ENCODE measurements at places on chromosomes 6 and 20.

- peak; percentile 52 for DNase-seq
Observed at GRCh38 chr6:13710552-13711323, 897 bp downstream of the RANBP9 start.

DNA sequence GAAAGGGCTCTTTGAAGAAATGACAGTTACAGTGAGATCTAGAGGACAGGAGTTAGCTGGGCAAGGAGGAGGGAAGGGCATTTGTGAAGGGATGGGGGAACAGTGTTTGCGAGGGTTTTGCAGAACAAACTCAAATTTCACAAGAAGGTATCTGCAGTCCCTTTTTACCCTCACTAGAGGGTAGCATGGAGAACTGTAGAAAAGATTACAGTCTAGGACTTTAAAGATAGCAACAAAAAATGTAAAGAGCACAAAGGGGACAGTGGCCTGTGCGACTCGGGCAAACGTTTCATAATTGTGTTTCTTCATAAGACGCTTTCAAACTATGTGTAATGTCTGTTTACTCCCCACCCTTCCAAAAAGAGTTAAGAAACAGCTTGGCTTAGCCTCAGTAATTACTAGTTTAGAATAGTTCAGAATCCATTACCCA, 21.2 kb upstream of the ASXL1 start:
- peak; percentile 70 for DNase-seq

DNA sequence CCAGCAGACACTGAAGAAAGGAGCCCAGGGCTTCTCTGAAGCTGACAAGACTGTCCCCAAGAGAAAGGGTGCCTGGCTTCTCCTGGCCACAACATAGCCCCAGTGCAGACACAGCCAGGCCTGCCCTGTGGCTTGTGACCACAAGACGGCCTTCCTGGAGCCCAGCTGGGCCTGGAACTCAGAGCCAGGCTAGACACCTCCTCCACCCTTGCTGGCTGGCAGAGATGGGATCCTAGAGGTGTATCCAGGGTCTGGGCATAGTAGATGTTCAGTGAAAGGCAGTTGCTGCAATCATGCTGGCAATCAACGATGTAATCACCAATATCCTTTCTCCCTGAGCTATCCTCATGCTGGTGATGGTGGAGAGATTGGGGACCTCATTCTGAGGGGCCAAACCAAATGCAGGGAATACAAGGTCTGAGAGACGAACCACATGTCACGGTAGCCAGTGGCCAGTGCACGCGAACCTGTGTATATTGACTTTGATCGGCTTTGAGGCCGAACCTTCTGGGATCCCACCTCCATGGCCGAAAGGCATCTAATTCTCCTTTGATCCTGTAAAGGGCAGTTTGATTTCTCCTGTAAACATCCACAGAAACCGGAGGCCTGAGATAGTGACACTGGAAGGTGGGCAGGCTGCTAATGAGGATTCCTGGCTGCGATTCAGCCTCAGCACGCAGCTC, 115.2 kb downstream of the PSMB1 start:
- DNase-seq: no peak

DNA sequence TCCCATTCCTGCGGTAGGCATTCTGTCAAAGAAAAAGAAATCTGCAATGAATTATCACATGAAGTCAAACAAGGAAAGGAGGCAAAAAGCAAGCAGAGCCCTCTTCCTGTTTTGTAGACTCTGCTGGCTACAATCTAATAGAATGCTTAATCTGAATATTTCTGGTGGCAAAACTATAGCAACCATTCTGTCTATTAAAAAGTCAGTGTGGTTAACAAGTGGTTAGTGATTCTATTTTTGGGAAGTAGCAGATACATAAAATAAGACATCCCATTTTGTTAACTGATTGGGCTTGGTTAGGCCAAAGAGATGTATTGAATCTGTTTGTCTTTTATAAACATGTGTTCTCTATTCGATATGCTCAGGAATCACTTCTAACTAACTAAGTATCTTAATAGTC, 442.3 kb downstream of the CDC5L start:
- no peak for DNase-seq

DNA sequence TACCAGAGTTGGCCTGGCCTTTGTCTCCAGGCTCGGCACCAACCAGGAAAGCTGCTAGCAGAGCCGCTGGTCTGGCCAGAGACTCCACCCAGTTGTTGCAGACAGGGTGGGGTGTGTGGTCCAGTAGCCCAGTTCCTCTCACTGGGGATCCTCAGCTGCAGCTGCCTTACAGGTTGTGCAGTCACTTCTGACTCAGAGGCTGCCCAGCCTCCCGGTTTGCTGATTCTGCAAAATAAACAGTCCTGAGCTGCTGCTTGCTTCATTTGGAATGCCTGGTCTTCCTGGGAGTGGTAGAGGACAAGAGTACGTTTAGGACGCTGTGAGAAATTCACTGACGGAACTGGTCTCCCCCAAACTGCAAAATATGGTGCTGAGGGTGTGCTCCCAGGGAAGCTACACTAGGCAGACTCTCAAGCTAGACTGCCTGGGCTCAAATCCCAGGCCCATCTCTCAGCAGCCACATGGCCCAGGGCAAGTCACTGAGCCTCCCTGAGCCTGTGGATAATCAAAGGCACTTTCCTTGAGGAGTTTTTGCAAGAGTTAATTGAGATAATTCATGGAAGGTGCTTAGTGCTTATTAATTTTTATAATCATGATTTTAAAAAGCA, 246.1 kb downstream of the TFAP2C start:
- DNase-seq: no peak

GRCh38 chr6:139784222-139784769, 409.8 kb upstream of the CITED2 start:
- peak; percentile 10 for DNase-seq

DNA sequence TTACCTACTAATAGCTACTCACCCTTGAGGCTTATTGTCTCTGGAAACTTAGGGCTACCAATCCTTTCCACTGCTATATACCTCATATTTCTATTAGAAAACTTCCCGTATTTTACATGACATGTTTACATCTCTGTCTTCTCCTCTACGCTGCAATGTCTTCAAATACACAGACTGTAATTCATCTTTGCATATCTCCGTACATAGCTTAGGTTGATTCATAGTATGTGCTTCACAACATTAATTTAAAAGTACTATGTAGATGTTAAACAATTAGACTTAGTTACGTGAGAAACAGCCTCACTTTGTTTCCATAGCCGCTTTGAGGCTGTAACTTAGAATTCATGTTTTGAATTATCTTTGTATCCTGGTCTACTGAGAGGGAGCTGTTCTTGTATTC, 35.1 kb upstream of the FKBP1C start:
- no peak for DNase-seq

- DNase-seq: peak; percentile 49
Observed at GRCh38 chr6:167116109-167116837, 6.6 kb upstream of the CCR6 start.

DNA sequence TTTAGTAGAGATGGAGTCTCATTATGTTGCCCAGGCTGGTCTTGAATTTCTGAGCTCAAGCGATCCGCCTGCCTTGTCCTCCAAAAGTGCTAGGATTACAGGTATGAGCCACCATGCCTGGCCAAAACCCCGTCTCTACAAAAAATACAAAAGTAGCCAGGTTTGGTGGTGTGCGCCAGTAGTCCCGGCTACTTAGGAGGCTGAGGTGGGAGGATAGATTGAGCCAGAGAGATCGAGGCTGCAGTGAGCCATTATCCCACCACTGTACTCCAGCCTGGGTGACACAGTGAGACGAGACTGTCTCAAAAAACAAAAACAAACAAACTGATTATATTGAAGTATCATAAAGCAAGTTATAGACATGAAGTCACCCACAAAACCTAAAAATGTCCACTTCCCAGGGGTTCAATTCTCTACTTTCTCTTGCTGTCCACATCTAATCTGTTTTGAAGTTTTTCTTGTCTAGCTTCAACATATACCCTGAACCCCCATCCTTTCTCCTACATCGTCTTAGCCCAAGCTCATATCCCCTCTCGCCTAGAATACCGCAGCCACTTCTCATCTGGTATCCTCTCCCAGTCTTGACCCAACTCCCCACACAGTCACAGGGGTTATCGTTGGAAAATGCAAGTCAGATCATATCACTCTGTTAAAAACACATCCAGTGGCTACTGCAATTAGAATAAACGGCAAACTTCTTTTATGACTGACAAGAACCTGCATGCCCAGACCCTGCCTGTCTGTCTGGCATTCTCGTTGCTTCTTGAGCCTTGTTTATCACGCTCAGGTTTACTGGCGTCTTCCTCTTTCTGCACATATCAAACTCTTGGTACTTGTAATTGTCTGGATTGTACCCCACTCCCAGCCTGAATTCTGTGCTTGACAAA, 20.1 kb upstream of the NCOA3 start:
- DNase-seq: no peak

DNA sequence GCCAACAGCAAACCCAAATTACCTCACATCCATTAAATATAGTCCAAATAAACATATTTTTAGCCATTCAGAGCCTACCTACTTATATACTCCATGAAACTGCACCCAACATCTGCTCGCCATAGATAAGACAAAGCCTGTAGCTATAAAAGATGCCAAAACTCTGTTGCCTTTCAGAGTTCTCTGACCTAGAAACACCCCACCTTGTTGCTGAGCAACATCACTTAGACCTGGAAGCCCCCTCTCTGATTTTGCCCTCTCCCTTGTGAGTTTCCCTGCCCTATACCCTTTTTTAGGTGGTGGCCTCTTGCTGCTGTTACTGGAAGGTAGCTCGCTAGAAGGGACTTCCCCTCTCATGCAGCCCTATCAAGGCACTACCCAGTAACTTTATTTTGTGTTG, 27.7 kb upstream of the FBXL4 start:
- DNase-seq: no peak

DNA sequence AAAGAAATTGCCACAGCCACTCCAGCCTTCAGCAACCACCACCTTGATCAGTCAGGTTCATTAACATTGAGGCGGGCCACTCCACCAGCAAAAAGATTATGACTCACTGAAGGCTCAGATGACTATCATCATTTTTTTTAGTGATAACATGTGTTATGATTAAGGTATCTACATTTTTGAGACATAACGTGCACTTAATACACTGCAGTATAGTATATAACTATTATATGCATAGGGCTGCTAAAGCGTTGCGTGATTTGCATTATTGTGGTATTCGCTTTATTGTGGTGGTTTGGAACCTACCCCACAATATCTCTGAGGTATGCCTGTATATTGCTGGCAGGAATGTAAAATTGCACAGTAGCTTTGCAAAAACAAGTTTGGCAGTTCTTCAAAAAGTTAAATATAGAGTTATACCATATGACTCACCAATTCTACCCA, 6.8 kb upstream of the RIPK1 start:
- DNase-seq: no peak

DNA sequence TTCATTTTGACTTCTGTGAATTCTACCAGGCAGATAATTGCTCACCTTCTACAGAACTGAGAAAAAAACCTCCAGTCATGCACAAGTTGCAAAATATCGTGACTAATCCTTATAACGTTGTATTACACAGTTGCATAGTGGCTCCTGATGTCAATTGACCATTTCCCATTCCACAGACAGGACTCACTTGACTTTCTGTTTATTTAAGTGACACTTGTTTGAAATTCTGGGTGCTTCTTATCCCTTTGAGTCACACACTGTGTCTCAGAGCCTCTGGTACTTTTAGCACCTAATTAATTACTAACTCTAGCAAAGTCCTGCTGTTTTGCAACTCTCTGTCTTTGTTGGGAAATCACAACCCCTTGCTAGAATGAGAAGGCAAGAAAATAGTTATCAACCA, 16.2 kb upstream of the RSPO3 start:
- DNase-seq: no peak

All from NCI-H2171 treated with DMSO at 0.1 percent for 48 hours (cell line).